ENCODE measurements at places on chromosomes 7 and 10.

DNA sequence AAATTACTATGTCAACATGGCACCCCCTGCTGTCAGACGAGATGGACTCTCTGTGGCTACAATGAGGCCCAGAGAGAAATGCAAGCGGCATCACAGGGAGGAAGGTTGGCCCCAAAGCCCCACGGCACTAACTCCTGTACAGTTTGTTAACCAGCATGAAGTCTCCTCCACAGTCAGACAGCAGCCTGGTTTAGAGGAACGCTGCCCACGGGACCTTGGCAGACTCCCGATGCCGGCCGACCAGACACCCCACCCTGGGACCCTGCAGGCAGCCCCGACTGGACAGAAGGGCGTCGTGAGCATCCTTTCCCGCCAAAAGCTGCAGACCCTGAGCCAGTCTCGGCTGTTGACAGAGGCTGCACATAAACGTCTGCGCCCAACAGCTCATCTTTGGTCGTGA is 158.8 kb downstream of the DIP2C start:
- DNase-seq, result no peak

DNA sequence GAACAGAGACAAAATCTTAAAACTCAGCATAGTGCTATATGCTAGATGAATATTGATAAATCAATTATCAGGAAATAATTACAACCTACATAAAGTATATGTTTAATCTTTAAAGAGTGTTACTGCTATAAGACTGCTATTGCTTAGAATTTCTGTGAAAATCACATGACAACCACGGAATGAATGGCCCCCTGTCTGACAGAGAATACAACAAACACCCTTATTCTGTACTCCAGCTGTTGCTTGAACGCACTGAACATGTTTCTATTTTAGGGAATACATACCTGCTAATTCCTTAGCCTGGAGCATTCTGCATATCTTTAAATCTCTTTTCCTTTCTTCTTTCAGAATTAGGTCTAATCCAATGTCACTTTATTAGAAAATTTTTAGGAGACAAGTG is 452.4 kb upstream of the PHF14 start:
- no peak for DNase-seq

GRCh38 chr10:79397051-79397450 is 48.4 kb downstream of the ZCCHC24 start:
- no peak for DNase-seq

DNA sequence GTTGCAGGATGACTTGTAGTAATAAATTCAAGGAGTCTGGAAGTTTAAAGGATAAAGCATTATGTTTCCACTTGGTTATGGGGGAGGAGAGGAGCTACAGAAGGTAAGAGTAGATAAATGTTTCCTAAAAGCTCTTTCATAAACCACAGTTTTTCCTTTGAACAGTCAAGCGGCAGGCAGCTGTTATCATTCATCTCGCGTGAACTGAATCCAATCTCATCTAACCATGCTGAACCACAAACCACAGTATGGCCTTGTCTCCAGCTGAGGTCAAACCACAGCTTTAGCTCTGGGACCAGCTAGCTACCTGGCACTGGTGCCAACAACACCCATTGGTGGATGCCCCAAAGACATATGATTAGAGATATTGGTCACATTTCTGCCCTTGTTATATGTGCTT is 63.3 kb downstream of the NOC3L start:
- no peak for DNase-seq

DNA sequence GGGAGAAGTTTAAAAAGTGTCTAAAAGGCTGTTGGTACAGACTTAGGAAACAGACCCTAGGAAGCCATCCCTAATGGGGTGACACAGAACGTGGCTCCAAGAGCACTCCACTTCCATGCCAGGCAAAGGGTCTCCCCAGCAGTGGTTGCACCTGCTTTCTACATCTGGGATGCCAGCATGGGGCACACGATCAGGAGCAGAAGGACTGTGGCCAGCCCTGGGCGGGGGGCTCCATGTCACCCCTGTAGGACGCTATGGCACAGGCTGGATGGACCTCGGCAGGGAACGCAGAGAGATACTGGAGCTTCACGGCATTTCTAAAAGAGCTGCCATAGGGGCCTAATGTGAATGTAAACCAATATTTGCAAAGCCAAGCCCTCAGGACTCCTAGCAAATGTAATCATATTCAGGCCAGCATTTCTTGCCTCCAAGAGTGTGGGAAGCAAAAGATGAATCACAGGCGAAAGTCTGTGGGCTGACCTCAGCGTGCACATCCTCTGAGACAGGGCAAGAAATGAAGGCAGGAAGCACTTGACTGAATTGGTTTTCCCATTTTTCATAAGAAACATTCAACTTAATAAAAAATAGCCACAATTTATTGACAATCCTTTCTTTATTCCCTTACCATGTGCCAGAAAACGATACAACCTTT is 93.9 kb downstream of the ATXN7L1 start:
- peak; percentile 82 for DNase-seq

DNA sequence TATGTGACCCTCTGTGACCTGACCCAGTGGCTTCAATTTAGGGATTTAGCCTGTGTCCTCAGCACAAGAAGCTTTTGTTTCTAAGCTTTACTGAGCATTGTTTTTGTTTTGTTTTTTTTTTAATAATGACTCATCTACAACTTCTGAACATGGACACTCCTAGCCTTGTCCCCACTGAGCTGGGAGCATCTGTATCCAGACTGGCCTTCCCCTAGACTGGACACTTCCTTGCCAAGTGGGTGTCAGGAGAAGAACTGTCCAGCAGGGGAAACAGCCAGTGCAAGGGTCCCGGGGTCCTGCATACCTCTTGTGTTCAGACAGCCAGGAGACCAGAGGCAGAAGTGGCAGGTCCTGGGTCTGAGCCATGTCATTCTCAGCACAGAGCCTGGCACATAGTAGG is 108.6 kb downstream of the TMEM130 start:
- DNase-seq, result no peak

- no peak for DNase-seq
Measured at GRCh38 chr7:48118041-48118440, 29.0 kb downstream of the UPP1 start.

DNA sequence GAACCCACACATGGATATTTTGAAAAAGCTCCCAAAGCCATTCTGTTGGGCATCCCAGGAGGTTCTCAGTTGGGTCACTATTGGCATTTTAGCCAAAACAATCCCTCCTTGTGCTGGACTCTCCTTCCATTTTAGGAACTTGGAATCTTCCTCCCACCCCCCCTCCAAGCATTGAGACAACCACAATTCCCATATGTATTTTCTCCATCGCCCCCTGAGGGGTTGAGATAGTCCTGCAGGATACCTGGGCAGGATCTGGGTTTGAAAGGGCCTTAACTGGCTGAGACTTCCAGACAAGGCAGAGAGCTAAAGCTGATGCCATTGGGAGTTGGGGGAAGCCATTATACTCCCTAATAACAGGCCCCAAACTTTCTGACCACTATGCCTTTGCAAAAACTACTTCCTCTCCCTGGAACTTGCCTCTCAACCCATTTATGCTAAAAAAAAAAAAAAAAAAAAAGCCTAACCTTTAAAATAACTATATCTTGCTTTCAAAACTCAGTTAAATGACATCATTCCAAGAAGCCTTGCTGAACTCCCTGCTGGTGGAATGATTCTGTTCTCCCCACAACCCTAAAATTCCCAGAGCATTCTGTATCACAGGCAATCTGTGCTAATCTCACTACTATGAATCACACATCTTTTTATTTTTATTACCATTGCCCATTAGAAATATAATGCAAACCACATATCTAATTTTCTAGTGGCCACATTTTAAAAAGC is 77.5 kb upstream of the PDE1C start:
- DNase-seq, result no peak

- no peak for DNase-seq
Measured at GRCh38 chr7:19307554-19307953, 162.3 kb upstream of the FERD3L start.

DNA sequence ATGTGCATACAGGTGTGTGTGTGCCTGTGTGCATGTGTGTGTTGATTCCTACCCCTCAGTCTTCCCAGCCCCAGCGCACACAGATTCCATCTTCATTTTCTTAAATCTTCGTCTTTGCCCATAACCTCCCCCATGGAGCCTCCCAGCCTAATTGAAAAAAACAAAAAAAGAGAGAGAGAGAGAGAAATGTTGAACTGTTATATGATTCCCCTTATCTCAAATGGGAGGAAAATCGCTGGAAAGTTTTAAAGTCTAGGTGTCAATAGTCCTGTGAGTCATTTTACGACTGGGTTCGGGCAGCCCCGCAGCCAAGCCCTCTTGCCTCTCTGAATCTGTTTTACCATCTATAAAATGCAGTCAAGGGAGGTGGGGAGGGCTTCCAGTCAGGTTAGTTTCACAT is 60.9 kb downstream of the SPOCK2 start:
- DNase-seq, result no peak

DNA sequence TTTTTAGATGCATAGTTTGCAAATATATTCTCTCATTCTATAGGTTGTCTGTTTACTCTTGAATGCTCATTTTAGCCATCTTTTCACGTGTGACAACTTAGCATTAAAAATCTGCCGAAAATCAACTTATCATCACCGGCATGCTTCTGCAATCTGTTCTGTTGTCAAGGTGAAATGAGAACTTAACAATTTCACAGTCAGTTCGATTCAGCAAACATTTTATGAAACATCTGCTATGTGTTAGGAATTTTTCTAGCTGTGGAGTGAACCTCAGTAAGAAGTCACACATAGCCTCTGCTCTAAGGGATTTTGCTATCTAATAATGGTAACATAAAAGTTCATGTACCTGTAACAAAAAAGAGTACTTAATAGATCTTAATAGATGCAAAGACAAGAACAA is 256.1 kb downstream of the ZWINT start:
- no peak for DNase-seq

- DNase-seq, result no peak
Measured at GRCh38 chr7:126449611-126450268, 803.0 kb downstream of the GRM8 start.

- no peak for DNase-seq
Measured at GRCh38 chr10:23399701-23400144, 39.2 kb upstream of the OTUD1 start.

DNA sequence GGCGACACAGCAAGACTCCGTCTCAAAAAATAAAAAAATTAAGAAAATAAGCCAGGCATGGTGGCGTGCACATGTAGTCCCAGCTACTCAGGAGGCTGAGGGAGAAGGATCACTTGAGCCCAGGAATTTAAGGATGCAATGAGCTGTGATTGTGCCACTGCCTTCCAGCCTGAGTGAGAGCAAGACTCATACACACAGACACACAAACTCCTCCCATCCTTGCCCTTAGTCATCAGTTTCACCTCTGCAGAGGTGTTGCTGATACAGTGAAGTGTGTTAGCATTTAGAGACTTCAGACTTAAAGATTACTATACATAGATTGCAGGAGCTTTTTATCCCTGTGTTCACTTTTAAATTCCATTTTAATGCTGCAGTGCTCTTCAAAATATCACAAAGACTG is 5.5 kb upstream of the H2AZ2 start:
- DNase-seq, result no peak

DNA sequence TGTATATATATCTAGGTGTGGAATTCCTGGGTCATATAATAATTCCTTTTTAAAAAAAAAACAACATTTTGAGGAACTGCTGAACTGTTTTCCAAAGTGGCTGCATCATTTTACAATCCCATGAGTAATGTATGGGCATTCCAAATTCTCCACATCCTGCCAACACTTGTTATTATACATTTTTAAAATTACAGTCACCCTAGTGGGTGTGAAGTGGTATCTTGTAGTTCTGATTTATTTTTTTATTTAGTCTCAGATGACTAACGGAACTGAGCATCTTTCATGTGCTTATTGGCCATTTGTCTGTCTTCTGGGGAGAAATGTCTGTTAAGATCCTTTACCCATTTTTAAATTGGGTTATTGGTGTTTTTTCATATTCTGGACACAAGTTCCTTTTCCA is 12.0 kb upstream of the KLHL7 start:
- peak; percentile 13 for DNase-seq

Measured in inflammatory macrophage treated with lipopolysaccharide for 4 hours (primary cell).